Heart left ventricle (tissue), 16 donors: ENCODE measurements at places on chromosomes 7 and 10. TPM values are rescaled to one million over a fixed set of nuclear protein-coding genes. Genes with fewer than 3 reads are reported as not detected.

GRCh38 chr7:48089046-48090003 lies at the start of gene UPP1:
Gene UPP1 (plus strand): TSS chr7:48089265. CDS start chr7:48094784, 5,519 bp downstream.
- peak; percentile 96 for DNase-seq

DNA sequence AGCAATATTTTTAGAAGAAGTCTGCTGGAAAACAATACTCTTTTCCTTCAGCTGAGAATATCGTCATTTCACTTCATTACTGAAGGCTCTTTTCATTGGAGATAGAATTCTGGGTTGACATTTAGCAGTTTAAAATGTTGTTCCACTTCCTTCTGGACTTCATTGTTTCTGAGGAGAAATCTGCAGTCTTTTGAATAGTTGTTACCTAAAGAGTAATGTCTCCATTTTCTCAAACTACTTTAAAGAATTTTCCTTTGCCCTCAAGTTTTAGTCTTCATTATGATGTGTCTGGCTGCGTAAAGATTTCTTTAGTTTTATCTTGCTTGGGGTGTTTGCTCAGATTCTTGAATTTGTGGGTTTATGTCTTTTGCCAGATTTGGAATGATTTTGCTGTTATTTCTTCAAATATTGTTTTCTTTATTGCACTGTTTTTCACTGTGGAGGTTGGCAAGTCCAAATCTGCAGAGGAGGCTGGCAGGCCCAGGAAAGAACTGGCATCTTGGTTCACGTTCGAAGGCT lies 136.3 kb downstream of the DNAJB6 start:
- no peak for DNase-seq

DNA sequence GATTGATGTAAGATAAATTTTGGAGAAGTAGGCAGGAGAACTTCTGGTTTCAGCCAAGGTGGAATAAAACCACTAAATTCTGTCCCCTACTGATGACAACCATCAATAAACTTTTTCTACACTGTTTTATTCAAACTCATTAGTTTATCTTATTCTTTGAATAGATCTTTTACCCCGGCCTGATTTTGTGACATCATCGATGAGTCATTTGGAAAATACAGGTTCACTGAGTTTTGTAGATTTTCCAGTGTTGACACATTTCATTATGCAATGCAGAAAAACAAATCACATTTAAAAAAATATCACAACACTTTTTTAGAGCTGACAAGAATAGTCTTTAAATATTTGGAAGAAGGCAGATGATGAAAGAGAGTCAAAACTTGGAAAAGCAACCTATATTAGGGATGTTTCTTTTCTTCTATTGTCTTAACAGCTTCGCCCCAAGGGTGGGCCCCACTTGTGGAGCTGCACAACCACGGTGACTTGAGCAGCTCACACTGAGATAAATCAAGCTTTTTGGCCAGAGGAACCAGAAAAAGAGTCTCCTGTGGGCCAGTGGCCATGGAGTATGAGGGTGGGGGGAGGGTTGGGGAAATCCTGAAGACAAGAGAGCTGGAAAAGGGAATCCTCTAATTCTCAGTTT lies 112.8 kb downstream of the PTEN start:
- DNase-seq: no peak

GRCh38 chr7:111588065-111588433 lies 25.8 kb upstream of the IMMP2L start:
- no peak for DNase-seq

The NPFFR1 gene
- total RNA-seq: not detected

DNA sequence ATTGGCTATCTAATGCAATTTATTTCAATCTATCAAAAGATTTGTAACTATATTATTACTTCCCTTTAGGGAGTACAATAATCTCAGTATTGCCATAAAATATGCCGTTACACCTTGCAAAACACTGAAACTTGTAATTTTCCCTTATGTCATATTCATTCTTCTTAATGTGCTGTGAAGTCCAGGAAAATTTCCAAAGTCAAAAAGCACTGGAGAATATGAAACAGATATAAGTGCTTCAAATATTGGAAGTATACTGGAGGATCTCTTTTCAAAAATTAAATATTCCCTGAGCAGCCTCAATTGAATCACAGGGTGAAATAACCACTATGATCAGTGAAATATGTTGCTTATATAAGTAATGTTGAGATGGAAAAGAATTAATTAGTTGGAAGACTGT lies 356.0 kb downstream of the PPP1R3A start:
- DNase-seq: no peak

DNA sequence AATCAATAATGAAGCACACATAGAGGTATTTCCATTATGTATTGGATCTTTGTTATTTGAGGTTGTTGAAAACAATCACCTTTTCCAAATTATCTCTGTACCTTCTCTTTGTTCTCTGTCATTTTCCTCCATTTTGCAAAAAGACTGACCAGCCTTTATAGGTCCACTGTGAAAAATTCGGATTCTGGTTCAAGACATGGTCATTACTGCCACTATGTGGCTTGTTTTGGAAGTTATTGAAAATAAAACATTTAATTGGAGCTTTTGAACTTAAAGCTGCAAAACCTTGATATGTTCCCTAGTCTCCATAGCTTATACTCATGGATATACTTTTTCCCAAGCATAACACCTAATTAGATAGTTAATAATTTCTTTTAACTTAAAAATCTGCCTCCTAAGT lies 1094.4 kb downstream of the NRG3 start:
- DNase-seq: no peak

DNA sequence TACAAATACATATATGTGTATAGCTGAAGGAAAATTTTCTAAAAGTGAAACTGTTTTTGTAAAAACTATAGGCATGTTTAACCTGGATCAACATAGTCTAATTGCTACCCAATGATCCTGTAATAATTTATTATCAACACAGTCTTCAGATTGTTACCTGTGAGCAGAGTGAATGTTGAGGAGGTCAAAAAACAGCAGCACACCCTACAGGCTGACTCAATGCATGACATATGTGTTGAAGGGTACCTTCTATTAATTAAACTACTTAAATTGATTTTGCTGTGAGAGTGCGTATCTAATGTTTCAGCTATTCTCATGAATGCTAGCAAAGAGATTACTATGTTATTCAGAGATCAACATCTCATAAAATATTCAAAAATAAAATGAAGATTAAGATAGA lies 411.4 kb downstream of the TNS3 start:
- DNase-seq: no peak

The TMEM225B gene
- total RNA-seq: not detected

GRCh38 chr7:151058781-151059366 lies 515 bp upstream of the SLC4A2 start:
- DNase-seq: no peak

DNA sequence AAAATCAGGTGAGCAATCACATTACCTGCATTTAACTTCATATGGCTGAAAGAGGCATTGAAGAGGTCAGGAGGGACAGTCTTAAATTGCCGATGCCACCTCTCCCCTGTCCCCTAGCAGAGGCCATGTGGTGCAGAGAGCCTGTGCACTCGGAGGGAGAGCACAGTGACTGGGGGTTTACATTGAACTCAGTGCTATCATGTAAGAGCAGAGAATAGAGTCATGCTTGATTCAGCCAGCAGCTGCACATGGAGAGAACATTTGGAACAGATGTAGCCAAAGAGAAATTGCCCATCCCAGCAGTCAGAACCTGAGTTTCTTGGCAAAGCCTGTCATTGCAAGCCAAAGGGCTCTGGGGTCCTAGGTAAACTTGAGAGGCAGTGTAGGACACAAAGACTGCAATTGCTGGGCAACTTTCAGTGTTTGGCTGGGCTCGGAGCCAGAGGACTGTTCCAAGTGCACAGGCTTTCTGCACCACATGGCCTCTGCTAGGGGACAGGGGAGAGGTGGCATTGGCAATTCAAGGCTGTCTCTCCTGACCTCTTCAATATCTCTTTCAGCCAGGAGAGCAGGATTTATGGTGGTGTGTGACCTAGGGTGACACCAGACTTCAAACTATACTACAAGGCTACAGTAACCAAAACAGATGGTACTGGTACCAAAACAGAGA lies 267.1 kb downstream of the REEP3 start:
- no peak for DNase-seq

GRCh38 chr7:111103678-111104274 lies 12.8 kb downstream of the LRRN3 start:
- no peak for DNase-seq

DNA sequence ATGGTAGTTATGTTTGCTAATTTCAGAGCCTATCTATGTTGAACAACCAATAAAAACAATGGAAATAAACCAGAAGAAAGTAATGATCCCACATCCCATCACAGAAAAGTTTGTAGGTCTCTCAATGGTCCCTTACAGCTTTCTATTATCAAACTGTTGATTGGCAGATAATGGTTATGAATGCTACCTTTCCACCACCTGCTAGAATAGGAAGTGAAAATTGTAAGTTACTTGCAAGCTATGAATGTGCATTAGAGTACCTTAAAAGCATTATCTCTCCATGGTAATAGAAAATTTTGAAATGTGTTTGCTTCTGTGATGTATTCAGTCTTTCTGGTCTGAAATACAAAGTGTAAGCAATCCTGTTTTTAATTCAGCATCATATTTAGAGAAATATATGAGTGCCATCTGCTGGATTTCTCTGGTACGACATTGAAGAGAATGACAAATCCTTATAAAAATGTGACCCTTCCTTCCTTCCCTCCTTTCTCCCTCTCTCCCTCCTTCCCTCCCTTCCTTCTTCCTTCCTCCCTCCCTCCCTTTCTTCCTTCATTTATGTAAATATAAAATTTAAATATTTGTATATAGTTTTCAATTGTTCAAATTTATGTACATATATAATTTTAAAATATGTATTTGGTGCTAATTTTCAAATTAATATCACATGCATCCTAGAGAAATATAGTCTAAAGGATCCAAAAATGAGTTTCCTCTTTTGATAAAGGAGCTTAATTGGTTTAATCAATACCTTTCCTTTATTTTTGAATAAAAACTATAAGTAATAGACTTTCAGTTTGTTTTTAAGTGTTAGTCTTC lies 41.4 kb upstream of the PNLIPRP3 start:
- no peak for DNase-seq

The DHX32 gene
- total RNA-seq: 26.7 TPM
